ENCODE measurements at places on chromosomes 4 and X.

GRCh38 chrX:108216919-108217571, 125.5 kb downstream of the ATG4A start:
- no peak for DNase-seq

DNA sequence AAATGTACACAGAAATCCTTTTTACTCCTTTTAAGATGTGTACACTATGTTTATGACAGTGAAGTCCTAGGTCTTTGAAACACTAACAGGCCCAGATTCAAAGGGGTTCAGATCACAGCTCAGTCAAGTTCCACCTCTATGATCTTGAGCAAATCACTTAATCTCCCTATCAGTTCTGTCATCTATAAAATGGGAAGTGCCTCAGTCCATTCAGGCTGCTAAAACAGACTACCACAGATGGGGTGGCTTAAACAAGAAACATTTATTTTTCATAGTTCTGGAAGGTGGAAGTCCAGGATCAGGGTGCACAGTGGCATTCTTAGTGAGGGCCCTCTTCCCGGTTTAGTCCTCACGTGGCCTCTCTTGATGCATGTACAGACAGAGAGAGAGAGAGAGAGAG, 117.1 kb downstream of the CORIN start:
- DNase-seq = no peak

- DNase-seq = peak; percentile 56
Measured at GRCh38 chrX:12946838-12947544, 27.9 kb upstream of the TMSB4X start.

GRCh38 chrX:97399400-97399799, 515.7 kb downstream of the RPA4 start:
- no peak for DNase-seq

- DNase-seq = no peak
Measured at GRCh38 chr4:155305619-155306018, 71.1 kb downstream of the MAP9 start.

DNA sequence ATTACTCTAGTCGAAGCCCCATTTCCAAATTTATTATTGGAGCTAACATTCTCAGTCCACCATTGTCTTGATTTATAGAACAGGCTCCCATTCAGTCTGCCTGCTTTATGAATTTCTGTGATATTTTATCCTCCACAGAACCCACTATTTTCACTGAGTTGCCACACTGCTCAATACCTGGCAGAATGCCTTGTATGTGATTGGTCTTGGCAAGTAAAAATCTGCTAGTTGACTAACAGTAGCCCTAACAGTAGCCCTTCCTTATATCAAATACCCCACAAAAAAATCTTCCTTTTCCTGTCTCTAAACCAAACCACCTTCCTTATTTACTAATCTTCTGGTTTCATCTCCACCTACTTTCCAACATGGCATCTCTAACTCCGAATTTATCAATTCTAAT, 82.6 kb downstream of the CHM start:
- DNase-seq = no peak

- DNase-seq = no peak
Measured at GRCh38 chr4:125679989-125680388, 365.2 kb downstream of the FAT4 start.

GRCh38 chrX:16822723-16823122, 36.5 kb downstream of the TXLNG start:
- DNase-seq = no peak

DNA sequence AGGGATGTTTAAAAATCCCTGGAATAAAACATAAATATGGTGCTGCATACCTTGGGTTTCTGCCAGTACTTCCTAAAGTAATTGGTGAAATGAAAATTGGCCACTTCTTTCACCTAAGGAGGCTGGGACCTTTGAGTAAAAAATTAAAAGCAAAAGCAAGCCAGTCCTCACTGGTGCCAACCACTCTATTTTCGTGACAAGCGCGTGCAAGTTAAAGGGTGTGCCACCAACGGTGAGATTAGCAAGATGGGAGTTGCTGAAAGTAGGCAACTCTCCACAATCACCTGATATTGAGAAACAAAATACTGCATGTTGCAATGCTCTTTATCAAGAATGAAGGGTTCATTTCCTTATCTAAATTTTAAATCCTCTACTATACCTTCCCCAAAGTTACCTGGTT, 19.7 kb upstream of the RTL9 start:
- no peak for DNase-seq

- no peak for DNase-seq
Measured at GRCh38 chr4:138938366-138938690, 77.3 kb upstream of the NOCT start.

GRCh38 chrX:85963736-85964135, 83.6 kb downstream of the CHM start:
- DNase-seq = no peak

GRCh38 chrX:71100581-71101505, 5.2 kb downstream of the FOXO4 start:
- no peak for DNase-seq

GRCh38 chr4:123306769-123307168, 89.8 kb upstream of the SPRY1 start:
- no peak for DNase-seq

GRCh38 chr4:72679666-72680065, 110.6 kb upstream of the ADAMTS3 start:
- no peak for DNase-seq

DNA sequence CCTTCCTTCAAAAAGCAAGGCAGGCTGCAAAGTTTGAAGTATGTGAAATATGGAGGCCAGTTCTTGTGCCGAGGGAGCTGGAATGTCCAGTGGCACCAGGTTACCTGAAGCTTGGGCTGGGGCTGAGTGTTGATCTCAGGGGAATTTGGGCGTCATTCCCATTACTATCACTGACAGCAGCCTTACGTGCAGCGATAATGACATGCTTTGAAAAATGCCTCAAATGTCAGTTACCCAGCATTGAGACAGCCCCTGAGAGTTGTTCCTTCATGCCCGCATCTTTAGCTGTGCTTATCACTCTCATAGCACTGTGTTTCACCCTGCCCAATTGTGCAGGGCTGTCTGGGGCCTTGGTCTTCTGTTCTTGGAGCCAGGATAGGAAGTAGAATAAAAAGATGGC, 27.4 kb downstream of the SLC16A2 start:
- DNase-seq = no peak

DNA sequence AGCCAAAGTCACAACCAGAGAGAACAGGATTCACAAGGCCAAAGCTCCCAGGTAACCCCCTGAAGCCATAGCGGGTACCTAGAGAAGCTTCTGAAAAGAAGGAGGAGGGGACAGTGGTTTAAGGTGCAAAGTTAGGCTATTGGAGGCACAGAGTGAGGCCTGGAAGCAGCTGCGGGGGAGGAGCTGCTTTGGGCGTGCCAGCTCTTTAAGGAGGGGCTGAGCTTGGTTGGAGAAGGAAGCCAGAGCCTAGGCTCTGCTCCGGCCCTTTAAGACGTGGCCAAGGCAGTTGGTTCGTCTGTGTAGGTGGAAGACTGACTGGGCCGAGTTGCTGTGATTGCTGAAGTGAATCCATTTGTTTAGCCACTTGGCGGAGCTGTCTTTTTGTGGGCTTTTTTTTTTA, 1.5 kb downstream of the KLF8 start:
- DNase-seq = no peak

DNA sequence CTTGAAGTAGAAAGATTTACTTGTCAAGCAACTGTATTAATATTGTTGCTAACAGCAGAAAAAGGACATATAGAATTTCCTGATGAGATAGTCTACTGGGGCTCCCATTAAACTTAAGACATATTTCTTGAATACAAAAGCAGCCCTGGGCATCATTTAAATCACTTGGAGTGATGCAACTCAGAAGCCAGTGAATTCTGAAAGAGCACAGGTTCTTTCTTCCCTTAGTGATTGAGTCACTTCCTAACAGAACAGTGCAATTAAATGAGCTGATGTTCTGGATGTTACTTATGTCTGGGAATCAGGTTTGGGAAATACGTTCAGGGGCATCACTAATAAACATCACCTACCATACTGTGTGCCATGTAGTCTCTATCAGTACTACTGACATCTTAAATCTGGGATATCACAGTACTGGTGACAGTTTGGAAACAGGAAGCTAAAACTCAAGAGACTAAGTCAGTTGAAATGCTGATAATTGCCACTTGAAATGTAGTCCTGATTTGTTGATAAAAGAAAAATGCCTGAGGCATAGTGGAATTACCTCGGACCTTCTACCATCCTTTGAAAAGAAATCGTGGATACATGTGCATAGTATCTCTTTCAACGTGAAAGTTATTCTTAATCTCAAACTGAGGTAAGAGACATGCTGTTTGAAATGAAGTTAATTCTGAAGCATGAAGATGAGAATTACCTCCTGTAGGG, 249.2 kb upstream of the GPRIN3 start:
- DNase-seq = no peak

Measured in stimulated activated naive CD4-positive, alpha-beta T cell treated with Interleukin-2 at 50 U/mL for 16 hours (primary cell).